ENCODE measurements at places on chromosomes 4 and X. TPM values are rescaled to one million over a fixed set of nuclear protein-coding genes. Genes with fewer than 3 reads are reported as not detected.
A peak's percentile ranks its signal among the peaks of the same experiment; 100 is the strongest.

Gene NR3C2
- total RNA-seq, result 23.9 TPM

Gene DCAF4L1
- total RNA-seq, result 0.19 TPM

Gene GPR50
- total RNA-seq, result not detected

Gene SPANXN4
- total RNA-seq, result not detected

Gene TIMM8A
- total RNA-seq, result 24.8 TPM

DNA sequence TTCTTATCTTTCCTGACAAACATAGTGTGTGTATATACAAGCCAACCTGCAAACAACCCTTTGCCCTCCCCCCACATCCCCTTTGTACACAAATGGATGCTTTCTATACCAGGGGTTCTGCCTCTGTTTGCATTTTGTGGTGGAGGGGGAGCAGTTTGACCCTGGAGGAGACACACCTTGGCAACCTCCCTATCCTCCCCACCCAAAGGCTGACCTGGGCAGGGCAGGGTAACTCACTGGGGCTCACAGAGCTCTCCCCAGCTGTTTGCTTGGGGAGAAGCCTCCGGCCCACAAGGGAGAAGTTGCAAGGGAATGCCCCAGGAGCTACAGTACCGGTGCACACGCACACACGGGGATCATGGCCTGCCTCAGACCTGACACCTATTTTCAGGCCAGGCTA, 372.6 kb downstream of the BCOR start:
- no peak for DNase-seq

- DNase-seq, result no peak
Observed at GRCh38 chr4:69727426-69727825, 33.0 kb downstream of the SULT1B1 start.

DNA sequence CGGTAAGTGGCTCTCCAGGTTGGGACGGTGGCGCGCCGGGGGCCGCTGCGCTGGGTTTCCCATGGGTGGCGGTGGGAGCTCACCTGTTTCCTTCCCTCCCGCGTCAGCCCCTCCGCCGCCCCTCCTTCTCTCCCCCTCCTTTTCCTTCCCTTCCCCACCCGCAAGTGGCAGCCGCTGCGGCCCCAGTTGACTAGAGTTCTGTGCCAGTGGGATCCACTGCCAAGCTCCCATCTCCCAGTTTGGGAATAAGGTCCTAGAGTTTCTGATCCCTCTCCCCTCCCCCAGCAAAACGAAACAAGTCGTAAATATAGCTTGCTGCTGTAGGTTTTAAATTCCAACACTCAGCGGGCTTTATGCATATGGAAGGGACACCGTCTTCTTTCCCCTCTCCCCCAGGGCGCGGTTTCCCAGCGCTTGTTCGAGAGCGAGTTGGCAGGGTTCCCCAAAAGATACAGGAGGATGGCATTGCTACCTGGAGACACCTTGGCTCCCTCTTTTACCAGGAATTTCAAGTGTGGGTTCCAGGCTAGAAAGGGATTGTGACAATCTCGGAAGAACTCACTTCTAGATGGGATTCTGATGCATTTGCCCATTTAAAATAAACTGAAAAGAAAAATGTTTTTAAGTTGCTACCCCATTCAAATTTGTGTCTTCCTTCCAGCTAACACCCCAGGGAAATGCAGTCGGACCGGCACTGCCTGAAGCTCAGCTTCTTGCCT, 1.2 kb downstream of the TLL1 start:
- peak; percentile 12 for DNase-seq

- no peak for DNase-seq
Observed at GRCh38 chr4:98656886-98657285, 1.5 kb downstream of the TSPAN5 start.

- DNase-seq, result no peak
Observed at GRCh38 chrX:111581086-111581485, 69.6 kb downstream of the SERTM2 start.
